ENCODE measurements at places on chromosomes 7 and 10.
A peak's percentile ranks its signal among the peaks of the same experiment; 100 is the strongest.

GRCh38 chr10:77849039-77849664 lies 77.4 kb downstream of the DLG5 start:
- DNase-seq, result no peak

DNA sequence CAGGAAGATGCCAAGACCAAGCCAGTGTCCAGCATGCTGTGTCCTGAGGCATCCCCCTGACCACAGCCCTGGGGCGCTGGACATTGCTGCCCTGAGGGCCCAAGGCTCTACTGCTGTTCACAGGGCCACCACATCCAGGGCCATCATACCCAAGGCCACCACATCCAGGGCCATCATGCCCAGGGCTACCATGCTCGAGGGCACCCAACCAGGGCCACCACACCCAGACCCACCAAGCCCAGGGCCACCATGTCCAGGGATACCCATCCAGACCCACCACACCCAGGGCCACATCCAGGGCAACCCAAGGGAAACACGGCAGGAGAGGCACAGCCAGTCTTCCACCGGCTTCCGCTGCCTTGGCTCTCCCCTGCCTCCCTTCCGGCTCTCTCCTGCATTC lies 17.1 kb downstream of the STK32C start:
- no peak for DNase-seq

GRCh38 chr10:121521794-121522556 lies 76.3 kb downstream of the FGFR2 start:
- DNase-seq, result no peak

- no peak for DNase-seq
Measured at GRCh38 chr7:6257675-6258074, 14.7 kb downstream of the CYTH3 start.

GRCh38 chr10:23063045-23063972 lies 32.1 kb upstream of the MSRB2 start:
- DNase-seq, result no peak

DNA sequence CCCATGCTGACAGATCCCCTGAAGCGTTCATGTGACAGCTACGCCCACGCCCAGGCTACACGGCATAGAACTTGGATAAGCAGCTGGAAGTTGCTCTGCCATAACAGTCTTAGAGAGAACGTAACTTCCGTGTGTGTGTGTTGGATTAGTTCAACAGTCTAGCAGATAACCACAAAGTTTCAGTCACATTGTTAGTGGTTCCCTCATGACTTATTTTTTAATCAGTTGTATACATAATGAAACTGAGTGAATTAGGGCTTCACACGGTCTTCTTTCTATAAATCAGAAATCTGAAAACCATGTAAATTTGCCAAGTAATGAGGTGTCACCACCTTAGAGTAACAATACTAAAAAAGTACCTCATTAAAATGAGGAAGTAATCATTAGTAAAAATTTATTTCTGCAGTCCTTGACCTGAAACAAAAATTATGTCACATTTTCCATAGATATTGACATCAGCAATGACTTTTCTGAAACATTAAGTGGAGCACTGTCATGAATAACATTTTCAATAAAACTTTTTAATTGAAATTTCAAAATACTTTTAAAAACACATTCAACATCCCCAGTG lies 21.7 kb upstream of the MACC1 start:
- DNase-seq, result no peak

DNA sequence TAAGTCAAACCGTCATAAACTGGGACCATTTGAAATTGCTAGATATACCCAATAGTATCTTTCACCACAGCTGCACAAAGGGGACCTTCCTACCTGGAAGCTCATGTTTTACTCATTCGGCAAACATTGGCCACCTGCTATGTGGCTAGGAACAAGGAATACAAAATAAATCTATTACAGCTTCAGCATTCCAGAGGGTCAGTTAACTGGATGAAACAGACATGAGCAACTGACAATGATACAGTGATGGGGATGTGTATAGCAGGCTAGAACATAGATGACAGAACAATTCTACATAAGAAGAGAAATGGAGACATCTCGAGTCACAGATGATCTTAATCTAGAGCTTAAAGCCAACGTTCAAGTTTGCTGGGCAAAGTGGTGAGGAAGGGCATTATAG lies 3.1 kb upstream of the SMURF1 start:
- DNase-seq, result no peak

DNA sequence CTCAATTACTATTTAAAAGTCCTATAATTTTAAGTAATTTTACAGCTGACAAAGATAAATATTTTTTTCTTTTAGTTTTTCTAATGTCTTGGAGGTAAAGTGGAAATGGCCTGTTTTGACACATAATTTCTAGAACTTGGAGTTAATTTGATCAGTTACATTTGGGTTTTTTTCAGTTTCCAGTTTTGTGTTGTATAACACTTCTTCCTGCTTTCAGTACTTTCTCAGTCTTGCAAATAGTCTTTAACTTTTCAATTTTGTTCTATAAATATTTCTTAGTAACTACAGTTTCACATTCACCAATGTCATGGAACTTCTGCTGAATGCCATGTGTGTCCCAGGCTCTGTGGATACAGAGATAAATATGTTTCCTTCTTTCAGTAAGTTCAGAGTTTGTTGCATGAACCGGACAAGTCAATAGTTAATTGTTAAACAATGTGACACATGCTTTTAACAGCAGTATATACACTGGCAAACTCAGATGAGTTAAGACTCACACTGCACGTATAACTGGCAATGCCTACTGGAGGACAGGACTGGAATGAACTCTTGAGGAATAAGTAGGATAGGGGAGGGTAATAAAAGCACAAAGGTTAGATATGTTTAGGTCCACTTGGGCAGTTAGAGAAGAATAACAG lies 4.6 kb downstream of the SHOC2 start:
- no peak for DNase-seq

- no peak for DNase-seq
Measured at GRCh38 chr10:131812736-131813604, 87.8 kb upstream of the PPP2R2D start.

DNA sequence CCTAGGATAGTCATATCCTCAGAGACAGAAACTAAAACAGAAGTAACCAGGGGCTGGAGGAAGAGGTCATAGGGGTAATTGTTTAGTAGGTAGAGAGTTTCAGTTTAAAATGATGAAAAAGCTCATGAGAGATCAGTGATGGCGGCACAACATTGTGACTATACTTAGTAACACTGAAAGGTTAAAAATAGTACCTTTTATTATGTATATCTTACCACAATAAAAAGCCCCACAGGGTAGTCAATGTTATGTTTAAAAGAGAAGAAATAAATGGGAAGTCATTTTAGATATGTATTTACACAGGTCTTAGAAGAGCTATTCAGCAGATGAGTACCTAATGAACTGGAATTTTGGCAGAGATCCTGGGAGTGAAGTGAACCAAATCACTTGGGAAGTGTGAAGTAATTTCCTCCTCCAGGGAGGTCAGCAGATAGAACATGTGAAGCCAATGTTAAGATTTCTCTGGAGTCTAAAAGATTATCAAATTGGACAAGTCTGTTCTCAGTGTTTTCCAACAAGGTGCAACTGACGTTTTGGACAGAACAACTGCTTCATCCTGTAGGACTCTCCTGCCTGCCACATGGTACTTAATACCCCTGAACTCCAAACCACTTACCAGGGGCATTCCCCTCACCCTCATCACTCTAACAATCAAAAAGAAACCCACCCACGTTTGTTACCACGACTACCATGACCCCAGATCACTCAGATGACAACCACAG lies 6.4 kb downstream of the CDCA7L start:
- DNase-seq, result peak; percentile 31

DNA sequence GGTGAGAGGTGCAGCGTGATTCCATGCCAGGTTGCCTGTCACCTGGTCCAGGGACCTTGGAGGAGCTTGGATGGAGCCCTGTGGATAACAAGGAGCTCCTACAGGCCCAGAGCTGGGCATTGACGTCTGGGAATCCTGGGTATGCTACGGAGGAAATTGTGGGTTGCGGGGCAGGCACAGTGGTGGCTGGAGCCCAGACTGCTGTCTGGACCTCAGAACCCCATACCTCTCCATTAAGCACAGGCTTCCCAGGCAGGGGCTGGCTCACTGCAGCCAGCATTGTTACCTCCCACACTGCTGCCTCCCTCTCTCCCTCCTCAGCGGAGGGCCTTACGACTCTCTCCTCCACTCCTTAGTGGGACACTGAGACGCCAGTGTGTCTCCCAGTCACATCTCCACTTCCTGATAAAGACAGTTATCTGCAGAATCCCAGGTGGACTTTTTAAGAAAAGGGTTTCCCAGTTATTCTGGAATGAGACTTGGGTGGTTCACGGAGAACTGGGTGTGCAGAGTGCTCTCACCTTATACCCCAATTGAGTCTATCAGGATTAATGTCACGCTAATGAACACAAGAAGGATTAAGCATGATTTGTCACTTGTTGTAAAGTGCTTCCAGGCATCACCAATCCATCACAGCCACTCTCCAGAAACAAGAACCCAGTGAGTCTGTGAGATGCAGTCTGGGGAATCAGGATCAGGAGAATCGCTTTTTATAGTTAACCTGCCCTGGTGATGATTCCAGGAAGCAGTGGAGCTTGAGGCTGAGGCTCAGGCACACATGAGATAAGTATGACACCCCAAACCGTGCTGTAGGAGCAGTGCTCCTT lies 309.4 kb downstream of the RPS24 start:
- no peak for DNase-seq

DNA sequence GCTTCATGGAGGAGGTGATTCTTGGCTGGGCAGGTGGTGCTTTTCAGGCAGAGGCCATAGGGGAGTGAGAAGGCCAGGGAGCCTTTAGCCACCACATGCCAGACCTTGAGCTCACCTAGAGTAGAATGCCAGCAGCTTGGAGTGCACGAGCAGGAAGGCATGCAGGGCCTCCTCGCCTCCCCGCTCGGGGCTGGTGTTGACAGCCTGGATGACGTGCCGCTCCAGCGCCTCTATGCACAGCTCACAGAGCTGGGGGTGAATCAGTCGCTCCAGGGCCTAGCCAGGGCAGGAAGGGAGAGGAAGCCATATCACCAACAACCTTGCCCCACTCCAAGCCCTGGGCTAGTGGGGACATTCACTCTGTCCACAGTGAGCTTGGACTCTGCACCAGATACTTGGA lies 15.7 kb downstream of the HPS1 start:
- no peak for DNase-seq

GRCh38 chr7:65287023-65287422 lies 86.6 kb upstream of the ZNF92 start:
- DNase-seq, result no peak

- DNase-seq, result no peak
Measured at GRCh38 chr7:6200971-6201370, 71.5 kb downstream of the CYTH3 start.

DNA sequence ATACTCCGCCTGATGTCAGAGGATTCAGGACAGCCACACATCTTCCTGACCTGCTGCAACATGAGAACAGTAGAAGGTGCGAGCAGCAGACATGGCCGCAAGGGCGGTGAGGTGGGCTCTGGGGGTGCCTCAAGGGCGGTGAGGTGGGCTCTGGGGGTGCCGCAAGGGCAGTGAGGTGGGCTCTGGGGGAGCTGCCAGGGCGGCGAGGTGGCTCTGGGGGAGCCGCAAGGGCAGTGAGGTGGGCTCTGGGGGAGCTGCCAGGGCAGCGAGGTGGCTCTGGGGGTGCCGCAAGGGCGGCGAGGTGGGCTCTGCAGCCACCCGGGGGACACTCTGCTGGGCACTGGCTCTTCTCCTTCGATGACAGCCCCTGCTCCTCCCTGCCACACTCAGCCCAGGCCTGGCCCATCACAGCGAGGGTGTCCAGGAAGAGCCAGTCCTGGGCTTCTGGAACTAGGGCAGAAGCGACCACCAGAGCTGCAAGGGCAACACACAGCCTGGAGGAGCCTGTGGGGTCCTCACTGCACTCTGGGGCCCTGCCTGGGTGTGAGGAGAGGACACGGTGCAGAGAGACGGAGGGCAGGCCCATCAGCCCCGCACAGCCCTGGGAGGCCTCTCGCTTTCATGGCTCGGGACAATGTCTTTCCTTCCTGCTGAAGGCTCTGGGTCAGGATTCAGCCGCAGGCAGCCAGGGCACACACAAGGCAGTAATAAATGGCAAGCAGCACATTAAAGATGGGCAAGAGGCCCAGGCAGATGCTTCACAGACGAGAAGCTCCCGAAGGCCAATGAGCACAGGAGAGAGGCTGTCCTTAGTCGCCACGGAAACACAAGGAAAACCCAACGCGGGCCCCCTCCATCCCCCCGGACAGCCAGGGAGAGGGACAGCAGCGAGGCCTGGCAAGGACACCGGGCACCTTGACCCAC lies 42.5 kb downstream of the STK32C start:
- no peak for DNase-seq

- no peak for DNase-seq
Measured at GRCh38 chr10:79431891-79432831, 13.3 kb downstream of the ZCCHC24 start.

- no peak for DNase-seq
Measured at GRCh38 chr7:51357821-51358220, 41.2 kb upstream of the COBL start.

GRCh38 chr10:130491011-130491692 lies 355.0 kb downstream of the GLRX3 start:
- DNase-seq, result no peak

GRCh38 chr7:584122-584465 lies 64.4 kb upstream of the PDGFA start:
- peak; percentile 62 for DNase-seq

- DNase-seq, result no peak
Measured at GRCh38 chr7:24283554-24283896, 465 bp upstream of the NPY start.

DNA sequence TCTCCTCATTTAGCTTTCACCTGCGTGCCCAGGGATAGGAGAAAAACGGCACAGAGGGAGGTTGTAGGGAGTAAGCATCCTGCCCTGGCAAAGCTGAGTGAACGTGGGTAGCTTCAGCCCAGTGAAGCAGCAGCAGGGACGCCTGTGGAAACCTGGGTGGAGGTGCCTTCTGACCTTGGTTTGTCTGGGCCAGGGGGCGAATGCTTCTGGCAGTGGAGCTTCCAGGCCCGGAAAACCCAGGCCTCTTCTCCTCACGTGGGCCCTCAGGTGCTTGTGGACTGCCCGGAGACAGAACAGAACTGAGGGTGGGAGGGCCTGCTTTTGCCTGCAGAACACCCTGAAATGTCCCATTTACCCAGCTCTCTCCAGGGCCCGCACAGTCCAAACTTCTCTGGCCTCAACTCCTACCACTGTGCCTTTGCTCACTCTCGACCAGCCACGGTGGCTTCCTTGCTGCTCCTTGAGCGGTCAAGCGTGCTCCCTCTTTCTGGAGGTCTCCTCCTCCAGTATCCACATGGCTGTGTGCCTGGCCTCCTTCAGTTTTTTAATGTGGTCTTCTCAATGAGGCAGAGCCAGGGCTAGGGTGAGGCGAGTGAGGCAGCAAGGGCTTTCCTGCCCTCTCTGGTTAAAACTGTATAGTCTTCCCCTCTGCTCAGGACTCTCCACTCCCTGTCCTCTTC lies 62.4 kb downstream of the TMEM209 start:
- DNase-seq, result no peak

- DNase-seq, result no peak
Measured at GRCh38 chr10:43222210-43222720, 44.6 kb downstream of the RASGEF1A start.

- no peak for DNase-seq
Measured at GRCh38 chr10:115129752-115130151, 36.6 kb downstream of the ATRNL1 start.

GRCh38 chr7:37713613-37714012 lies 30.0 kb downstream of the GPR141 start:
- DNase-seq, result no peak
